ENCODE measurements at places on chromosomes 3 and 15.

- no peak for DNase-seq
Observed at GRCh38 chr15:94225616-94226015, 5.7 kb upstream of the MCTP2 start.

DNA sequence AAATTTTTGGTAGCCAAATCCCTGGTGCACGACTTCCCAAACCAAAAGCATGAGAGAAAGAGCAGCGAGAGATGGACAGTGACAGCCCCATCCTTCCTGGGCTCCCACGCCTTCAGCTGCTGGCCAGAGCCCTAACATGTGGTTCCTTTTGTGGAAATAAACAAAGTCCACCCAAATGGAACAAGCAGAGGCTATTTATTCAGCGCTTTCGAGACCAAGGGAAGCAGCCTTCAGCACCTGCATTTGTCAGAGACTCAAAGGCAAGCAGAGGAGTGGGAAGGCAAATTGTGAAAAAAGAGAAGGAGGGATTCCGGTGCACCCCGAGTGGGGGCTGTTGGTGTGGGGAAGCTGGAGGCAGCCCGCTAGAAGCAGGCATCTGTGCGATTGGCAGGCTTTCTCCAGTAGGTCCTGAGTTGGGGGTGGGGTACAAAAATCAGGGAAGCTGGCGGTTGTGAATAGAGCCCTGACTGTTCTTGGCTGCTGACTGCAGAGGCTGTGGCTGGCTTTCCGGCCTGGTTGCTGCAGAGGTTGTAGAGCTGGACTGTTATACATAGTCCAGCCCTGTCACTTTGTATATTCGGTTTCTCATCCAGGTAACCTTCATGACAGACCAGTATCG lies 427.2 kb downstream of the OCA2 start:
- DNase-seq: no peak

- DNase-seq: no peak
Observed at GRCh38 chr3:7953449-7954014, 548.1 kb upstream of the LMCD1 start.

DNA sequence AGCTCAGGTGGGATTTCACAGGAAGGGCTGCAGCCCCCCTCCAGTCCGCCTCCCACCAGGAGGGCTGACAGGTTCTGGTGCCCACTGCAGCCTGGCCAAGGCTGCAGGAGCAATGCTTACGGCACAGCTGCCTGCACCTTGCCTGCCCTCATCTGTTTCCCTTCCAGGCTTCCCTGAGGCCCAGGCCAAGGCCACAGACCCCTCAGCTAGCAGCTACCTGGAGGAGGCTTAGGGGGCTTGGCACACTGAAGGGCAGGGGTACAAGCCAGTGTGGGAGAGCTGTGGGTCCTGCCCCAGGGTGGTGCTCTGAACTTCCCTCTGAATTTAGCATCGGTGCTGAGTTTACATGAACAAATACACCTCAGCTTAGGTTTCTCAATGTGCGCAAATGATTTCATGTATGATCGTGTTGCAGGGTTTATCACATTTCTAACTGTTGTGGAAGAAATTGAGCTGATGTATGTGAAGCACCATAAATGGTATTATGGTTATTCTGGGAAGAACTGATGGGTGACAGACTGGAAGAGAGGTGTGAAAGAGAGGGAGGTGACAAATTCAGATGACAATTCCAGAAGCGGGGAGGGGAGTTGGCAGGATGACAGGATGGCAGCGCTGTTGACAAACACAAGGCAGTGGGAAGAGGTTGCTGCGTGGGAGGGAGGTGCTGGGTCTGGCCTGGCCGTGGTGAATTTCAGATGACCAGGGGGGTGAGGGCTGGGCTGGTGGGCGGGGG lies 6.1 kb downstream of the RHCG start:
- DNase-seq: peak; percentile 50

DNA sequence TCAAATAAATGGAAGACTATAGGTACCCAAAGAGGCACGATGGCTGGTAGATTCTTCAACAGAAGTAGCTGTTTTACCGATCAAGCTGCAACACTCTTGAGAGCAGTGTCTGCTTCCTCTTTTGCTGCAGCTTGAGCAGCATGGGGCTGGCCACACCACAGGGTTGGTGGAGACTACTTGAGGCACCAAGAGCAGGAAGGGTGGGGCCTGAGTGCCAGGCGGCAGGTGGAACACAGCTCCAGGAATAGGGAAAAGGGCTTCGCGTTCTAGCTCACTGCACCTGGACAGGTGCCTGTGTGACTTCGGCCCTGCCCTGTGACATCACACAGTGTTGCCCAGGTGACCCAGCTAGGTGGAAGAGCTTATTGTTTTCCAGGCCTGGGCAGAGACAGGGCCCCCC lies at the start of gene CCDC33:
CCDC33 (plus strand) TSS at position 365 of the 400 bp plus-strand sequence. CDS start 394 bp downstream, outside the sequence.
- no peak for DNase-seq

GRCh38 chr3:19595884-19596283 lies 338.1 kb downstream of the EFHB start:
- DNase-seq: no peak

GRCh38 chr3:155876037-155876436 lies 5.6 kb downstream of the GMPS start:
- no peak for DNase-seq

- DNase-seq: no peak
Observed at GRCh38 chr15:58561321-58561720, 129.5 kb downstream of the LIPC start.

GRCh38 chr15:98860281-98861041 lies 147.1 kb downstream of the PGPEP1L start:
- DNase-seq: no peak

DNA sequence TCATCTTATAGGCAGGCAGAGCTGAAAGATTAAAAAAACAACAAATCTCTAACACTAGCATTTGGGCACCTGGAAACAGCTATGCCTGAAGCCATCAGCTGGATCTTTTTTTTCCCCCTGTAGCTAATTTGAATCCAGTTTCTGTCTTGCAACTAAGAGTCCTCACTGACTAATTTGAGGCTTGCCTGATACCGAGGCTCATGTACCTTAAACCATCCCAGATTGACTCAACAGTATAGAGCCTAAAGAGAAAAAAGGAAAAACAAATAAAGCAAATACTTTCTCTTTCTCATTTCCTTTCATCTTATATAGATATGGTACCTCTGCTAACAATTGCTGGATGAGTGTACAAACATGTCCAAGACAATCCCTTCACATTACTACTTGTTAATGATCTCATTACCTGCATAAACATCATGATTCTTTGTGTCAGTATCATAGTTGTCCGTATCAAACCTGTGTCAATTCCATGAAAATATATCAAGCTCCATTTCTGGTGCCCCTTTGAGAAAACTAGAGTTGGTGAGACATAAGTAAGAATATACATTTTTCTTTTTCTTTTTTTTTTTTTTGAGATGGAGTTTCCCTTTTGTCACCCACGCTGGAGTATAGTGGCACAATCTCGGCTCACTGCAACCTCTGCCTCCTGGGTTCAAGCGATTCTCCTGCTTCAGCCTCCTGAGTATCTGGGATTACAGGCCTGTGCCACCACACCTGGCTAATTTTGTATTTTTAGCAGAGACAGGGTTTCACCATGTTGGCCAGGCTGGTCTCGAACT lies 43.1 kb downstream of the BHLHE40 start:
- no peak for DNase-seq

DNA sequence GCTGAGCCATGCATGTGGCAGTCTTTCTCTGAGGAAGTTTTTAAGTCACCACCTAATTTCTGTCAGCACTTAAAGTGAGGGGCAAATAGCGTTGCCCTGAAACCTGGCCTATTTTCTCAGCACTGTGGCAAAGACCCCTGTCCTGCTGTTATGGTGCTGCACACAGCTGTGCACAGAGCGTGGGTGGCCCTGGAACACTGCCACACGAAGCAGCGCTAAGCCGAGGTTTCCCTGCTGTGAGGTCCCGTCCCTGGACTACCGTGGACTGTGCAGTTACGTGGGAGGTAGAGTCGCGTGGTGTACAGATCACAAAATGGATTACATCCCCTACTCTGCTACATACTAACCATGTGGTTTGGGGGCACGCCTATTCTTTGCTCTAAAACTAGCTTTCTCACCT lies 101.6 kb upstream of the NR2E3 start:
- DNase-seq: no peak

DNA sequence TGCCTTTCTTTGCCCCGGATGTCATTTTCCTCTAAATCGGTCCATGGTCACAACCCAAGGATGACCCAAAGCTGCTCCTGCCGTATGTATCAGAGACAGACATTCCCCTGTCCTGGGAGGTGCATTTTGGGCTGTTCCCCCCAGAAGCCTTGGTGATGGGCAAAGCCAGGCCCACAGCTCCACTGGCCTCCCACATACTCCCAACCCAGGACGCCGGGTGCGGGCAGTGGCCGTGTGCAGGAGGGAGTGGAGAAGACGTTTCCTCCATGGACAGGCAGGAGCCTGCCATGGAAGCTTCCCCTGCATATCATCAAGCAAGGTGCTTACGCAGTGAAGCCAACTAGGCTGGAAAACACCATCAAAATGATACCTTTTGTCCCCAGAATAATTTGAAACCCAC lies 175.0 kb downstream of the ATP10A start:
- no peak for DNase-seq

DNA sequence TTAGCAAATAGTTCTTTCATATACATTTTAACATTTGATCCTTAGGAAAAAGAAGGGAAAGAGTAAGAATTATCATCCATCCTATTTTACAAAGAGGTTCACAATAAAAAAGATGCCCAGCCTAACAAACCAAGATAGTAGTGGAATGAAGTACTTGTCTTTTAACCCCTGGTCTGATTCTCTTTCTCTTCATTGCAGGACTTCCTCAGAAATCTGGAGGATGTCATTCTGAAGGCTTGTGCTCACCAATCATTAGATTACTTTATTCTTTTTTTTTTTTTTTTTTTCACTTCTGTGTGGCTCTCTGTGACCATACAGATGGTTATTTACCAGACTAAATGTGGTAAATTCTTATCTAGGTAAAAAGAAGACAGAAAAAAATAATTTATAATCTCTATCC lies 7.0 kb downstream of the HDGFL3 start:
- DNase-seq: no peak

GRCh38 chr3:53134631-53135232 lies 4.5 kb upstream of the RFT1 start:
- peak; percentile 60 for DNase-seq

DNA sequence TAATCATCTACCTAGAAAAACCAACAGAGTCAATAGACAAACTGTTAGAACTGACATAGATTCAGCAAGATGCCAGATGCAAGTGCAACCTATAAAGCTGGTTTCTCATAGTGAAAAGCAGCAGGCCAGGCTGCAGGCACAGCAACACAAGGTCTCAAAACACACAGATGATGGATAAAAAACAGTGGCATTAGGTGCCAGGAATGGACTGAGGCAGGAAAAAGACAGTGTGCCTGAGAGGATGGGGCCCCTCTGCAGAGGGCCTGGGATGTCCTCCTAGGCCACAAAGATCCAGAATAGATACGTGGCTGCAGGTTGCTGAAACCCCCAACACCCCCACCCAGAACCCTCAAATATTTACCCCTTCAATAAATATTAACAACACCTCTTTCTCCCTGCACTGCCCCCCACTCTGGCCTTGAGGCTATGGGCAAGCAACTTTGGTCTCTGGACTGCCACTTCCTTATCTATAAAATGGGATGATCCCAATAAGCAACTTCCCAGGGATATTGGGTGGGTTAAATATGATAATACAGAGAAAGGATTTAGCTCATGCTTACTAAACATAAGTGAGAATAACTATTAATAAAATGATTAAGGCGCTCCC lies 35.2 kb upstream of the FGD5 start:
- DNase-seq: no peak

- no peak for DNase-seq
Observed at GRCh38 chr15:74609938-74610301, 5.7 kb upstream of the CLK3 start.

DNA sequence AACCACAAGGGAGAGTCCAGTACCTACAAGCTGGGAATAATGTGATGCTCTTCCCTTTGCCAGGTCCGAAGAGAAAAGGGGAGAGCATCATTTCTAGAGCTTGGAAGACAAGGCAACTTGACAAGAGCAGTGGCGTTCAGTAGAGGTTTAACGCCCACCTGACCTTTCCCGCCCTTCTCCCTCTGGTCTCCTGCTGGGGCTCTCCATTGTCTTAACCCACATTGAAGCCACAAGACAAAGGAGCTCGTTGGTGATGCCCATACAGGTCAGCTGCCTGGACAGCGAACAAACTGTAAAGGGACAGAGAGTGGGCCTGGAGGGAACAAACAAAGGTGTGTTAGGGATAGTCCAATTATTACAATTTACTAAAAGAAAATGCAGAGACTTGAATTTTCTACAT lies 13.1 kb upstream of the DUT start:
- DNase-seq: no peak

- DNase-seq: no peak
Observed at GRCh38 chr15:78842519-78842918, 30.2 kb upstream of the MORF4L1 start.

- DNase-seq: peak; percentile 44
Observed at GRCh38 chr3:141940194-141940776, 63.8 kb downstream of the ATP1B3 start.

- DNase-seq: no peak
Observed at GRCh38 chr3:64332459-64333350, 107.4 kb upstream of the PRICKLE2 start.

DNA sequence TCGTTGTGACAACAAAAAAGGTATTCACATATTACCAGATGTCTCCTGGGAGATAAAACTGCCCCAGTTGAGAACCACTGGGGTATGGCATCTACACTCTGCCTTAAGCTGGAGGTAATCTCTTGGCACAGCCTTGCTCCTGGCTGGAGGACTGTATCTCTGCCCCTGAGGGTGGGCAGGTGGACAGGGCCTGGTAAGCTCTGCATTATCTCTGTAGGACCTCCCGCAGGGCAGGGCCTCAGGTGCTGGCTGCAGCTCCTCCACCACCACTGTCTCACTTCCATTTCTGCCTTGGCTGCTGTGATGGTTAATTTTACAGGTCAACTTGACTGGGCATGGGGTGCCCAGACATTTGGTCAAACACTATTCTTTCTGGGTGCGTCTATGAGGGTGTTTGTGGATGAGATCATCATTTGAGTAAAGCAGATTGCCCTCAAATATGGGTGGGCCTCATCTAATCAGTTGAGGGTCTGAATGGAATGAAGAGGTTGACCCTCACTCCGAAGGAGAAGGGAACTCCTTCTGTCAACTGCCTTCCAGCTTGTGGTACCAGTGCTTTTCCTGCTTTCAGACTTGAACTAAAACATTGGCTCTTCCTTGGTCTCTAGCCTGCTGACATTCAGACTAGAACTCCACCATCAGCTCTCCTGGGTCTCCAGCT lies 9.8 kb upstream of the RHCG start:
- no peak for DNase-seq

GRCh38 chr15:65494076-65494475 lies 23.4 kb downstream of the DPP8 start:
- no peak for DNase-seq

DNA sequence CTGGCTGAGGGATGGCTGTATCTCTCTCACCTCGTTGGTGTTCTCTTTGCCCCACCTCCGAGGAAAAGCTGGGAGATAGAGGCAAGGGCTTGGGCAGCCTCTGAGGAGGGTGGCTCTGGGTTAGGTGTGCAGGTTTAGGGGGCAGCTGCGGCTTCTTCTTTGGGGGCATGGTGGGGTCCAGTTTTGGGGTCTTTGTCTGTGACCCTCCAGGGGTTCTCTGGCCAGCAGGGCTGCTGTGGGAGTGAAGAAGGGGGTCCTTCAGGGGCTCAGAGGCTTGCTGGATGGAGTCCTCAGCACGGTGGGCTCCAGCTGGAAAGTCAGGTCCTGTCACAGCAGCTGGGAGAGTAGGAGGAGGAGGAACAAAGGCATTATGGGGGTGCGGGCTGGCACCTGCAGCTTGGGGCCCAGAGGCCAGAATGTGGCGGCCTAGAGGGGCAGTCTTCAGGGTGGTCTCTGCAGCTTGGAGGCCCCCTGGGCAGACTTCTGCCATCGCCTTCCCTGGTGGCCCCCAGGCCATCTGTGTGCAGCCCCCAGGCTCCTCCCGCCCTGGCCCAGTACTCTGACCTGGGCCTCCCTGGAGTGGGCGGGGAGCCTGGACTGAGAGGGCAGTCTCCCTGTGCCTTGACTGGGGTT lies 7.0 kb downstream of the XIRP1 start:
- no peak for DNase-seq
